ENCODE measurements at places on chromosomes 12 and 14.

DNA sequence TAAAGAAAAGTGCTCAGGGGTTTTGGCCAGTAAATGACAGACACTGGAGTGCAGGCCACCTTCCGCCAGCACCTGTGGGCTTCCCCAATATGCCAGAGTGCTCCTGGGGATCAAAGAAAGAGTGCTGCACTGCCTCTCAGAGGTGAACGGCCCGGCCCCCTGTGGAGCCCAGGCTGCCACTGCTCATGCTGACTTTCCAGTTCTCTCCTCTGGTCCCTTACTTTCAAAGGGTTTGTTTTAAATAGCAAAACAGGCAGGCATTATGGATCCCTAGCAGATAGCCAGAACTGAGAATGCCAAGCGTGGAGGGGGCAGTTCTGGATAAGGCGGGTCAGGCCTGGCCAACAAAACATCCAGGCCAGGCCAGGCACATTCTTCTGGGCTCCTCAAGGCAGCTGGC, 59.6 kb downstream of the MDM2 start:
- no peak for DNase-seq

- no peak for DNase-seq
These were observed 73.5 kb upstream of the GALNT9 start for GRCh38 chr12:132402831-132403416.

DNA sequence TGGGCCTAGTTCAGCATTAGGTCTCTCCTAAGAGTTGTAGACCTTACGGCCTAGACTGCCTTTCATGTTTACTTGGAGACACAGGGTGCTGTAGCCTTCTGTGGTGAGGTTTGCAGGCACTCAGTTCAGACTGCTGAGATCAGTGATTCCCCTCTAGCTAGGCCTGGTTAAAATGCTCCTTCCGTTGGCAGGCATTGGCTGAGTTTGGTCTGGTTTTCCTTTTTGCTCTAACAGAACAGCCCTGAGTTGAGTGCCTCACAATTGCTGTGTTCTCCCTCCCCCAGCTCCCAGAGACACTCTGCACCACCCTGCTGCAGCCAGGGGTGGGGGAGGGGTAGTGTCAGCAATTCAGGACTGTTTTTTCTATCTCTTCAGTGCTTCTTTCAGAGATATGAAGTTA, 178.9 kb upstream of the DYRK2 start:
- DNase-seq, result no peak

- peak; percentile 52 for DNase-seq
These were observed 2.1 kb downstream of the SDR9C7 start for GRCh38 chr12:56932146-56932545.

- DNase-seq, result no peak
These were observed 359.4 kb upstream of the DCN start for GRCh38 chr12:91542067-91542466.

GRCh38 chr12:84698576-84699333, 213.8 kb downstream of the SLC6A15 start:
- no peak for DNase-seq

DNA sequence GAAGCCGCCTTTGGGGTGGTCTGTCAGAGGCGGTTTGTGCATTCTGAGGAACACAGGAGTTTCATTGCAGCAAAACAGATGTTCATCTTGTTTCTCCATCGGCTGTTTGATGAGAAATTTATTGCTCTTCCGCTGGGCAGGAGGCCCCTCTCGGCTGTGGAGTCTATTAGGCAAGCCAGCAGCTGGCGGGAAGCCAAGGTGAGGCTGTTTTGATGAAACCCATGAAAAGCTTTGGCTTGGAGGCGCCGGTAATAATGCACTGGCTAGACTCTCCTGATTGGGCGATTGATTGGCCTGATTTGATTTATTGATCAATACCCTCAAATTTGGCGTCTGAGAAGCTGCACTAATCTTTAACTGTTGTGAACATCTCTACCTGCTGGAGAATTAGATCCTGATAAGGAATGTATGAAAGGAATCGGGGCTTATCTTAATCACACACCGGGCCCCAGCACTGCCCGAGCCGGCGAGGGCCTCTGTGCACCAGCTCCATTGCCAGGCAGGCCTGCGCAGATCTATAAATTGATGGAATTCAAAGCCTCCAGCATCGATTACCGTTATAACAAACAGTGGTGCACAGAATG, 187.7 kb downstream of the PHETA1 start:
- no peak for DNase-seq

DNA sequence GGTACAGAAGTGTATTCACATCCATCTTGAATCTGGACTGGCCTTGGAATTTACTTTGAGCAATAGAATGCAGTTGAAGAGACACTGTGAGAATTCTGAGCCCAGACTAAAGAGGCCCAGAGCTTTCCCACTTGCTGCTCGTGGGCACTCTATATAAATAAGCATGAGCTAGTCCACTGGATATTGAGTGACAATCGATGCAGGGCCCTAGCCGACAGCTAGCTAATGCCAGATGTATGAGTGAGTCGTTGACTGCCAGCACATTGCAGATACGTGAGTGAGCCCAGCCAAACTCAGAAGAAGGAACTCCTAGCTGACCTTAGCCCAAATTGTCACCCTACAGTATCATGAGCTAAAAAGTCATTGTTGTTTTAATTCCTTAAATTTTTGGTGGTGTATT, 24.9 kb downstream of the NAV3 start:
- DNase-seq, result no peak

DNA sequence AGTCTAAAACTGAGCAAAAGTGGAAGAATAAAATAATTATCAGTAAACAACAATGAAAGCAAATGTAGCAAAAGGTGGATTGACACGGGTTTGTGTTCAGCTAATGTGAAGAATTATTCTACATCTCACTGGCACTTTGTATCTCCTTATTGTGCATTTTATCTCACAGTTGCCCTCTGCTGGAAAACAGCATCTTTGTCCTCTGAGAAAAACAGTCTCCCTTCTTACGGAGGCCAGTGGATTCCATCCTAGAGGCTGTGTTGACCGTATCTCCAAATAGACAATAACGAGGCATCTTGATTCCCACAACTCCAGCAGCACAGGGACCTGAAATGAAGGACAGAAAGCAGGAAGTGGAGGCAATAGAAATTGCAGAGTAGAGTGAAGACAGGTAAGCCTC, 51.3 kb upstream of the PLBD1 start:
- peak; percentile 47 for DNase-seq

DNA sequence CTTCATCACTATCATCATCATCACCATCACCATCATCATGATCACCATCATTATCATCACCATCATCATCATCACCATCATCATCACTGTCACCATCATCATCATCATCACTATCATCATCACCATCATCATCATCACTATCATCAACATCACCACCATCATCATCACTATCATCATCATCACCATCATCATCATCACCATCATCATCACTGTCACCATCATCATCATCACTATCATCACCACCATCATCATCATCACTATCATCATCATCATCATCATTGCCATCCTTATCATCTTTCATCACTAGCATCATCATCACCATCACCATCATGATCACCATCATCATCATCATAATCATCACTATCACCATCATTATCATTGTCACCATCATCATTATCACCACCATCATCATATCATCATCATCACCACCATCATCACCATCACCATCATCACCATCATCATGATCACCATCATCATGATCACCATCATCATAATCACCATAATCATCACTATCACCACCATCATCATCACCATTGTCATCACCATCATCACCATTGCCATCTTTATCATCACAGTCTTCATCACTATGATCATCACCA, 38.1 kb downstream of the SVOP start:
- DNase-seq, result no peak

DNA sequence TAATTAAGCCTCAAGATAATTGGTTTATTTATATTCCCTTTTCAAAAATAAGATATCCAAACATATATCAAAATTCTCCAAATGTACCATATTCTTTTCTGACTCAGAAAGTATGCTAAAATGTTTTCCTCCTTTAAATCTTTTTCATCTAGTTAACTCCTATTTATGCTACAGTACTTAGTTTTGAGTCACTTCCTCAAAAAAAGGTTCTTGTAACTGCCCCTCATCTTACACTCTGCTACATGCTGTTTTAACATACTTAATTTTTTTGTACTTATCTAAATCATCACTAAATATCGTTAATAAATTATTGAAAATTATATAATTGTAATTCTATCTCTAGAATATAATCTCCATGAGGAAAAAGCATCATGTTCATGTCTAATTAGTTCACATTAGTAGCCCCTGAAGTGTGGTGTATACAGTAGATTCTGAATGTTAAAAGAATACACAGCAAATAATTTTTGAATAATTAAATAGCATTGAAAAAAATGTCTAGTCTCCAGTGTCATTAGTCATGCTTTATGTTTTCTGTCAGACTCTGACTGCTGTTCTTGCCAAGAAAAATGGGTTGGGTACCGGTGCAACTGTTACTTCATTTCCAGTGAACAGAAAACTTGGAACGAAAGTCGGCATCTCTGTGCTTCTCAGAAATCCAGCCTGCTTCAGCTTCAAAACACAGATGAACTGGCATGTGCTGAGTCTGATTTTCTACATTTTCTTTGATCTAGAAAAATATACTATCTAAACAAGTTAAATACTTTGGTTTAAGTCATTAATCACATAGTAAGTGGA, 3.5 kb downstream of the KLRD1 start:
- no peak for DNase-seq

GRCh38 chr14:97582022-97582421, 784.8 kb downstream of the VRK1 start:
- DNase-seq, result no peak

DNA sequence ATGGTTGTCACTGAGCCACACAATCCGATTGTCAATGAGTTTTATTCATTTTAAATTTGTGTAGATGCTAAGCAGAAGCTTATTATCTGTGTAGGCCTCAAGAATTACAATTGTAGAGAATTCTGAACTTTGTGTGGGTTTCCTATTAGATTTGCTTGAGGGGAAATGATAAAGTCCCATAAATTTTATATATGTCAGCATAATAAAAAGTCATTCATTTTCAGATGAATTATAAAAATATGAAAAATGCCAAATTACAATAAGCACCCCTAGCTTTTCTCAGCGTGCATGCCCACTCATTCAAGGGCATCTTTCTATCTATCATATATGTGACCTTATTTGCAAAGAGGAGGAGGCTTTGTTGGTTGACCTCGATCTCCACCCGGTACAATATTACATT, 1041.1 kb upstream of the FOXG1 start:
- no peak for DNase-seq

Data from OCI-M1 (cell line).